ENCODE measurements at places on chromosomes 2 and 18.

DNA sequence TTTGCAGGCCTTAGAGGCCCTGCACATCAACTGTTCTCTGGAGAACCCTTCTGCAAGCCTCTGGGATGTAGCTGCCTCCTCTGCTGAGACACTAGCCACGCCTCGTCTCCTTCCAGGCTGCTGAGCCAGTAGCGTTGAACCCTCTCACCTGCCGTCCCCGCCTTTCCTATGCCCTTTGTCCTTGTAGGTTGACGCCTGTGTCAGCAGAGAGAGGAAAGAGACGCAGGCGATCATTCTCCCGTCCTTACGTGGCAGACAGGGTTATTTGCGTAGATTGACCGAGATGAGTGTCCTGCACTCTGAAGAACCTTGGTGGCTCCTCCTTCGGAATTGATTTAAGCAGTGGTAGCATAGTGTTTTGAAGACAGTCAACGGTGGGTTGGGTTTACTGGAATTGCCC lies 27.8 kb downstream of the ID2 start:
- DNase-seq, result no peak

GRCh38 chr2:31163011-31163539 lies 24.8 kb upstream of the GALNT14 start:
- no peak for DNase-seq

DNA sequence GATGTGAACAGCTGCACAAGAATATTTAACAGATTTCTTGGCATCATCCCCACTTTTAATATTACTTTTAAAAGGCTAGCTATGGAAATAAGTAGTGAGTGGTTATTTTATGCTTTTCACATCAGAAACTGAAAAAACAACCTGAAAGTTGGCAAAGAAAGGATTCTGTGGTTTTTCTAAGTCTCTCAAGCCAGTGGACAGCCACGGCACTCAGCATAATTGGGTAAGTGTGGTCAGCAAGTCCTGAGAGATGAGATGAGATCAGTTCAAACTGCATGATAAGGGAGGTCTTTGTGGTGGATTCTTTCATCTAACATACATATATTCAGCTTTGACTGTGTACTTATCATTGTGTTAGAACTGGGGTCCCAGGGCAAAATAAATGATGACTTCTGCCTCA lies 105.2 kb downstream of the LYPD6B start:
- no peak for DNase-seq

GRCh38 chr2:235647877-235648276 lies 154.0 kb downstream of the AGAP1 start:
- DNase-seq, result no peak

DNA sequence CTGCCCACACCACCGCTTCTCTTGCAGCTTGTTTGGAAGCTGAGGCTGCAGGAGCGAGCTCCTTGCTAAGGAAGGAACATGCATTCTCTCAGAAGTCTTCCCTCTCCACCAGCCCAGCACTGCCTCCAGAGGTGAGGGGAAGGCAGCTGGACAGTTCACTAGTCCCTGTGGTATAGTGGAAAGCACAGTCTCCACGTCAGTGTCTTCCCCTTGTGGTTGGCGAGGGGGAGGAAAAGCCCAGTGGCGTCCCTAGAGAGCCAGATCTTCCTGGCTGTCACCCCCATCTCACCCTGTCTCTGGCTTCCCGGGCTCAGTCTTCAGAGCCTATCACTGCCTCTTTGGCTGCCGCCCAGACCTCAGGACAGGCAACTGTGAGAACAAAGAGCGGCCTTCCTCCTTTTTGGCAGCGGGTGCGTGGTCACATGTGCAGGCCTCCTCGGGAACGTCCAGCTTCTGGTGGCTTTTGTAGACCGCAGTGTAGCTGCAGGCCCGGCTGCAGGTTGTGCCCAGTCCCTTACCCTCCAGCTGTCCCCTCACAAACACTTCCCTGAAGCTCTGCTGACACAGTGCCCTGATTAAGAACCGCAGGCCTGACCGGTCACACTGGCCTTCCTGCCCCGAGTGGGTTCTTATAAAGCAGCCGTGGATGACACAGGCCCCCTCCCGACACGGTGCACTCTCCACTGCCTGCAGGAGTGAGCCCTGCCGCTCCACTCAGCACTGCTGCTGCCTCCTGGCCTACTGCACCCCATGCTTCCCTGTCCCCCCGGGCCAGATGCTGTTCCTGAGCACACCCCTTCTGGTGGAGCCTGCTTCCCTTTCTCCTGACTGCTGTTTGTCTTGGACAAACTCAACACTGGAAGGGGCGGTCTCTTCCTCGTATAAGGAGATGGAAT lies 90.9 kb downstream of the RNF144A start:
- no peak for DNase-seq

- DNase-seq, result no peak
Measured at GRCh38 chr2:30480703-30481322, 33.8 kb downstream of the LCLAT1 start.

- peak; percentile 43 for DNase-seq
Measured at GRCh38 chr2:162073888-162074631, at the start of gene DPP4. Gene DPP4, minus strand, starts transcription at chr2:162074215. Its CDS starts 234 bp downstream, at chr2:162073981.

DNA sequence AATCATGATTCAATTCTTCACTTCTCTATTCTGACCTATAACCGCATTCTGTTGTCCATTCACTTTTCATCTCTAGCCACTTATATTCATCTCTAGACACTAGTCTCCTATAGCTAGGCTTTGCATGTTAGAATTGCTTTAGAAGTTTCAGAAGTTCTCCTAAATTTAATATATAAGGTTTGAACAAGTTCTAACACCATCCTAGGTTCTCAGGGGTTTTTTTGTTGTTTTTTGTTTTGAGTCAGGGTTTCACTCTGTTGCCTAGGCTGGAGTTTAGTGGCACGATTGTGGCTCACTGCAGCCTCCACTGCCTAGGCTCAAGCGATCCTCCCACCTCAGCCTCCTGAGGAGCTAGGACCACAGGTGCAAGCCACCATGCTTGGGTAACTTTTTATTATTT lies 19.9 kb downstream of the WDSUB1 start:
- no peak for DNase-seq

DNA sequence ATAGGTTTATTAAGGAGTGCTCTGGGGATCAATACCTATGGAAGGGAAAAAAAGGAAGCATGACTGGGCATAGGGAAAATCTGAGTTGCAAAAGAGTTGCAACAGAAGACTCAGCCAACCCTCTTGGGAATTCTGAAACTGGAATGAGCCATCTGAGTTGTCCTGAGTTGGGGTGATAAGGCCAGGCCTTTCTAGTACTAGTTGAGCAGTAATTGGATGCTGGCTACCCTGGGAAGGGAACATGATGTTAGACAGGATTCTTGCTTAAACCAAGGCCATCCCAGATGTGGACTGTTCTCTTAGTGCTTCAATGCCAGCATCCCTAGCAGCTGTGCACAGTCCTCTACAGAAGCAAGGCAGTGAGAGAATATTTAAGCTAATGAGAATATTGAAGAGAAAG lies 348.8 kb upstream of the GULP1 start:
- DNase-seq, result no peak

DNA sequence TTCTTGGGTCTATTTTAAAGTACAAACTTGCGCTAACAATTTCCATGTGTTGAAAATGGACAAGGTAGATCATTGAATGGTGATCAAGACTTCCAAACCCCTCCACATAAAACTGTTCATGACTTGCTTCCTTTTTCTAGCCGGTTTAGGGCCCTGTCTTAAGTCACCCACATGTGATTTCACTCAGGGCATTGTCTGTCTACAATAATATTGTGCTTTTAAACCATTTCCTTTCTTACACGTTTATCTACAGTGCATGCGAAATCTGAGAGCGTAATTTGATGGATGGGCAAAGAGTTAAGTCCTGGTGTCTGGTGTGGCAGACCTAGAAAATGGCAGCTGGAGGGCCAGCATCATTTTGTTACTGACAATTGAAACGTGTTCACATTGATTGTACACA lies 2.0 kb upstream of the ZNF516 start:
- DNase-seq, result no peak

DNA sequence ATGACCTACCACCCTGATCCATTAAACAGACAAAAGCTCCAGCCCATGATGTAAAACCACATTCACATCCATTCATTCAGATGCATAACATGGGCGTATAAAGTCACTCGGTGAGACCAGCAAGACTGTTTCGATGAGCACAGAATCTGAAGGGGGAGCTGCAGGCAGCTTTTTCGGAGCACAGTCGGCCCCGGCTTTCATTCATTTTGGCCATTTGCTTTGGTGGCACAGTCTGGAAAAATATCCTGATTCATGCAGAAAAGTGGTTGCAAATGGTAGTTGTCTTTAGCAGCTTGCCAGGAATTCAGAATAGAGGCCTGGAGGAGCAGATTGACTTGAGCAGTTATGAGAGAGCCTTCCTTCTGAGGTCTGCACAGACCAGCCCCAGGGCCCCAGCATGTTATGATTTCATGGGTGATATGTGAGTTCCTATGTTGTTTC lies 11.2 kb downstream of the ARID5A start:
- no peak for DNase-seq

DNA sequence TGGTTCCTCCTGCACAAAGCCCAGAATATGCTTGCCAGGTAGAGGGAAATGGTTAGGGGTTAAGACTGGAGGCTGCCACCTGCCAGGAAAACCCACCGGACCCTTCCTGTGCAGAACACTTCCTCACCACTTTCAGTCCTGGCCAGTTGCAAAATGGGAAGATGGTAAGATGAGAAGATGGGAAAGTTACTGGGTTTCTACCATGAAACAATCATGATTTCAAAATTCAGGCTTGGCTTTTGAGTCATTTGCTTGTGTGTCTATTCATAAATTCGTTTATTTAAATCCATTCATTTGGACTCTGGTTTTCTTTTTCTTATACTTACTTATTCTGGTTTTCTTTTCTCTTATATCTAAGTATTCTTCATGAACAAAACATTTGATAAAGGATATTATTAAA lies 7.2 kb downstream of the BMP10 start:
- no peak for DNase-seq

GRCh38 chr2:51212374-51212773 lies 180.4 kb upstream of the NRXN1 start:
- DNase-seq, result no peak

DNA sequence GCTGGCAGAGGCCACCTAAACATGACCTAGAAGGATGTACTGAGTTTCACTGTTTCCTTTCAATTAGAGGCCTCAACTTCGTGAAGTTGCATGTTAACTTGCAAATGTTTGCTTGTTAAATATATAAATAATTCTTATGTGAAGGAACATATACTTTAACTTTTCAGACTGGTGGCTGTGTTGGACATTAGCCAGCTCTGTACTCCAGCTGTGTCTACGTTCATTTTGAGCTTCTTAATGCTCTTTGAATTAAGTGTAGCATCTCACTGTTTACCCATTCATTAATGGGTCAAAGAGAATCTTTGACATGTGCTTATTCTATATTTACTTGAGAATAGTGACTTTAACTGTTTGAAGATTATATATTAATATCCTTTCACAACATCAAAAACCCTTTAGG lies 823.2 kb upstream of the ID2 start:
- DNase-seq, result no peak

- no peak for DNase-seq
Measured at GRCh38 chr2:221848286-221848685, 276.2 kb upstream of the EPHA4 start.

- peak; percentile 16 for DNase-seq
Measured at GRCh38 chr2:147327613-147328012, 517.2 kb upstream of the ACVR2A start.

DNA sequence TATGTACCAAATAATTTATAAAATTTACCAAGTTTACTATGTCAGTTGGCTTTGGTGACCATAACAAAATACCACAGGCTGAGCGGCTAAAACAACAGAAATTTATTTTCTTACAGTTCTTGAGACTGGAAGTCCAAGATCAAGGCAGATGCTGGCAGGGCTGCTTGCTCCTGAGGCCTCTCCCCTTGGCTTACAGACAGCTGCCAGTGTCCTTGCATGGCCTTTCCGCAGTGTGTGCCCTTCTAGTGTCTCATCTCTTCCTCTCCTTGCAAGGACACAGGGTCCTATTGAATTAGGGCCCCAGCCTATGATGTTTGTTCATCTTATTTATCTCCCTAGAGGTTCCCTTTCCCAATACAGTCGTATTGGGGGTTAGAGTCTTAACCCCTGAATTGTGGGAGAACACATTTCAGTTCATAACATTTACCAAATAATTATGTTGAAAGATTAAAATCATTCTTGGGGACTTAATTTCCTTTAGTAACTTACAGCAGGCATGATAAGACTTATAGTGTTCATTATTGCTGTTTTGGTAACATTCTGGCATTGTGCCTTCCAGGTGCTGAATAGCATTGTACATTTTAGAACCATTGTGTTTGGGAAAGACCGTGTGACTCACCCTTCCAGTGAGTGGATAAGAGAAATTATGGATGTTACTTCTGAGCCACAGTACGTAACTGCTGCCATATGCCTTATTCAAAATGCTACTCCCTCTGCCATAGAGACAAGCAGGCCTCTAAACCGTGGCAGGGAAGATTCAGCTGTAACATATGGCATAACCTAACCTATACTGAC lies 317.5 kb downstream of the TMX3 start:
- DNase-seq, result no peak

- no peak for DNase-seq
Measured at GRCh38 chr2:29110916-29111535, 4.2 kb upstream of the CLIP4 start.

DNA sequence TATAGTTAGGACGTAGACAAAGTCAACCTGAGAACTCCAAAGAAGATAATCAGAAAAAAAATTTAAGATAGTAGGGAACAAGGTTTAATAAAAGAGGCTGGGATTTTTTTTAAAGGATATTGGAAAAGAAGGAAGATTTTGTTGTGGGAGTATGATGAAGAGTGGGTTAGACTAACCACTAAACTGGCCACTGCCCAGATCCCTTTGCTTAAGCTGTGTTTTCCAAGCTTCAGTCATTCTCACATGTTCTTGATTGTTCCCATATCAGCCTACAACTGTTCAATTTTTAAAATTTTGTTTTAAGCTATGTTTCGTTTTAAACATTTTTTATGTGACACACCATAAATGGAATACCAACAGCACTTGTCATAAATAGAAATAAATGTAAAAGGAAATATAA lies 284.5 kb upstream of the MMADHC start:
- DNase-seq, result no peak

DNA sequence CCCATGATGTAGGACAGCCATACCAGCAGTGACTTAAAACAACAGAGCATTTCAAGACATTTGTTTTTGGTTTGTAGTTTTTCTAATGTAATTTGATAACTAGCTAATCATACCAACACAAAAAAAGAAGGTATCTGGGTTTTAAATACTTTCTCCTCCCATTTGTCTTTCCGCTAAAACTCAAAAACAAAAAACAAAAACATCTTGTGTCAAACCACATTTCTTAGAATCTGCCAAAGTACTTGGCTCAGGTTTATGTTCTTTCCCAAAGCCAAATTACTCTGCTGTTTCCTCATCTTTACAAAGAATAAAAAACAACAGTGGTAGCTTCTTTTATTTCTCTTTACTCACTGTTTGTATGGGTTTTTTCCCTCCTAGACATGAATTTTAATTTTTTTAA lies 71.5 kb downstream of the GREB1L start:
- DNase-seq, result no peak

DNA sequence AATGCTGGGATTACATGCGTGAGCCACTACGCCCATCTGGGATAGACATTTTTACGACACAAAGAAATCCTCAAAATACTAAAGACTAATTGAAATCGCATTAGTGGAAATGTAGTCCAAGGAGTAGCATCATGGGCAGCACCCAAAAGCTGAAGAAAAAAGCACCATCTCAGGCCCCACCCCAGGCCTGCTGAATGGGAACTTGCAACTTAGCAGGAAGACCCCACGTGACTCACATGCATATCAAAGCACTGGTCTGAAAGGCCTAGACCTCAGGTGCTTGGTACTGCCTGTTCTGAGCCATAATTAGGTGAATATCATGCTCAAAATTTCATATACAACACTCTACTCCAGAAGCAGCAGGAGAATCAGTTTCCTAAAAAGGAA lies 28.9 kb downstream of the SPRED2 start:
- DNase-seq, result no peak

GRCh38 chr2:238102865-238103264 lies 2.7 kb downstream of the ESPNL start:
- no peak for DNase-seq

All from CD4-positive, alpha-beta T cell treated with Interleukin-4 for 4 hours (primary cell).